ACHN (cell line): ENCODE measurements at places on chromosomes 4 and X.

- DNase-seq: no peak
Observed at GRCh38 chr4:39850727-39851126, 127.0 kb downstream of the PDS5A start.

GRCh38 chr4:5790546-5790857 is 79.5 kb downstream of the EVC start:
- DNase-seq: no peak

- no peak for DNase-seq
Observed at GRCh38 chr4:174349156-174349555, 65.4 kb downstream of the CEP44 start.

GRCh38 chr4:146522869-146523205 is 1.1 kb upstream of the SLC10A7 start:
- DNase-seq: peak; percentile 8

- DNase-seq: no peak
Observed at GRCh38 chr4:152202415-152202814, 333.5 kb downstream of the FBXW7 start.

- DNase-seq: peak; percentile 53
Observed at GRCh38 chr4:174522183-174523024, at the start of gene HPGD. TSS of gene HPGD (minus strand) at chr4:174522488. CDS start at chr4:174522451, 37 bp downstream.
